ENCODE measurements at places on chromosomes 3 and 15. TPM values are rescaled to one million over a fixed set of nuclear protein-coding genes. Genes with fewer than 3 reads are reported as not detected.

DNA sequence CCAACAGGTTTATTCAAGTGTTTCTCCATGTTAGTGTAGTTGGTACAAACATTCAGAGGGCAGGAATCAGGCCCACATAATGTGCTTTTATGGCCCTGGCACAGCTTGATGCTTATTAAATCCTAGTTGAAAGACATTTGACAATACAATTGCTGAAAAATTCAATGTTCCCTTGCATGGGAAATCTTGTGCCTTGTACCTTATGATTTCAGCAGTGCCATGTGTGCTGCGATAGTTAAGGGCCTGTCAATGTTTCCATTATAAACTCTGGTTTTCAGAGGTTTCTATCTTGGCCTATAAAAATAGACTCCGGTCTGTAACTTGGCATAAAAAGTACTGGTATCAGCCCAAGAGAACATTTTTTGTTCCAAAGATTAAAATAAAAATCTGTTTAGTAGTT, 207.2 kb downstream of the TBC1D5 start:
- H3K4me3 ChIP-seq, result no peak overlapping the region
- DNase-seq, result no peak
- no peaks in the 10 kb centered on the region for H3K4me1 ChIP-seq
- no peak overlapping the region for H3K27ac ChIP-seq
- H3K27me3 ChIP-seq, result no peaks in the 10 kb centered on the region

- no peaks in the 10 kb centered on the region for H3K27me3 ChIP-seq
- no peak overlapping the region for H3K4me3 ChIP-seq
- H3K36me3 ChIP-seq, result no peaks in the 10 kb centered on the region
- peaks cover 6% of the 10 kb centered on the region for H3K4me1 ChIP-seq
- H3K27ac ChIP-seq, result no peak overlapping the region
- no peak for DNase-seq
Observed at GRCh38 chr15:62873203-62873602, 169.3 kb upstream of the TPM1 start.

The PDIA5 gene
- 70.6 TPM for total RNA-seq

- no peaks in the 10 kb centered on the region for H3K27me3 ChIP-seq
- DNase-seq, result peak; percentile 89
- H3K27ac ChIP-seq, result peak overlapping the region; percentile 57
- no peaks in the 10 kb centered on the region for H3K36me3 ChIP-seq
- H3K4me1 ChIP-seq, result peaks cover 2% of the 10 kb centered on the region
- no peak overlapping the region for H3K4me3 ChIP-seq
Observed at GRCh38 chr15:40102897-40103858, 5.5 kb downstream of the BMF start.

DNA sequence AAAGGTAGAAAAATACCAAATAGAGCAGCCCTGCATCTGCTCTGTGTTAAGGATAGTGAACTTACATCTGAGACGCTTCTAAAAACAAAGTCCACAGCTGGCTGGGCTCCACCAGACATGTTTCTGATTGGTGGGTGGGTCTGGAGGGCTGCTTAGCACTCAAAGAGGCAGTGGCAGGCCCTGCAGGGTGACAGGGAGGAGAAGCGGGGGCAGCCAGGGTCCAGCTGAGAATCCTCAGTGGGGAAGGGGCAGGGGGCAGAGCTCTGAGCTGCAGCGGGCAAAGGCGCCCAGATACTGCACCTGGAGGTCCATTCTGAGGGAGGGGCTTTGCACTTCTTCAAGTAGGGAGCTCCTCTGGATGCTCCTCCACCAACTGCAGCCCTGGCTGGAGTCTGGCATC, 28.1 kb downstream of the PRR23E start:
- H3K4me1 ChIP-seq, result no peaks in the 10 kb centered on the region
- no peak overlapping the region for H3K4me3 ChIP-seq
- no peak overlapping the region for H3K27ac ChIP-seq
- H3K36me3 ChIP-seq, result no peaks in the 10 kb centered on the region
- no peaks in the 10 kb centered on the region for H3K27me3 ChIP-seq

The ADAMTSL3 gene
- 7.5 TPM for total RNA-seq

DNA sequence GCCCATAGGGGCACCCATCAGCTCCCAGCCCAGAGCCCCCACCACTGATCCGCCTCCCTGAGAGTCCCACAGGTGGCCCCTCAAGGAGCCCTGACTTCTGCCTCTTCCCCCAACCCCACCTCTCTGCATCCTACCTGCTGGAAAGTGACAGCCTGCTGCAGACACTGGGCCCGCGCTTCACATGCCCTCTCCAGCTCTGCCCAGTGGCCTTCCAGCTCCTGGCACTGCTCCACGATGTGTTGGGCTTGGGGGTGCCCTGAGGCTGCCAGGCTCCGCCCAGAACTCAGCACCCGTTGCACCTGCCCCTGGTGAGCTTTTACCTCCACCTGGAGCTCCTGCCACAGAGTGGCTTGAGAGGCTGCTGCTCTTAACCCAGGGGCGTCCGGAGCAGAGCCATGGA, 20.1 kb downstream of the SPTBN5 start:
- no peak for DNase-seq
- H3K27me3 ChIP-seq, result no peaks in the 10 kb centered on the region
- no peak overlapping the region for H3K27ac ChIP-seq
- H3K4me3 ChIP-seq, result no peak overlapping the region
- H3K4me1 ChIP-seq, result no peaks in the 10 kb centered on the region
